ENCODE measurements at places on chromosomes 5 and 9.

- no peak for DNase-seq
These were observed 27.7 kb downstream of the FST start for GRCh38 chr5:53508125-53508524.

- no peak for DNase-seq
These were observed 698 bp upstream of the SEC24A start for GRCh38 chr5:134647750-134648424.

GRCh38 chr5:139788294-139788910 lies 7.2 kb upstream of the PSD2 start:
- DNase-seq, result no peak

GRCh38 chr5:141641634-141642267 lies 5.0 kb downstream of the RELL2 start:
- DNase-seq, result no peak

DNA sequence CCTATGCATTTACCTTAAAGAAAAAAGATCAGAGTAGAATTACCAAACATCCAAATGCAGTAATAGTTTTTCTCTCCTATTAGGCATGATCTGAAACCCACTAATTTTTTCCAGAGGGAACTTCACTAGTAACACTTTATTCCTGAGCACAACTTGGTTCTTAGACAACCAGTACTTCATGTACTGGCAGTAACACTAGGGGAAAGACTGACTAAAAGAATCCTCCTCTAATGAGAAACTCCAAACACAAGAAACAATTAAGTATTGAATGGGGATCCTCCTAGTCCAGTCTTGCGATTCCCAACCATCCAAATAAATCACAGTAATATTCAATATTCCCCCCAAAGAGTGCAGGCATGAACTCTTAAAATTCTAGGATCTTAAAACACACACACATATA lies 48.9 kb downstream of the ZNF608 start:
- no peak for DNase-seq

- DNase-seq, result no peak
These were observed 133.5 kb downstream of the GADD45G start for GRCh38 chr9:89738137-89738932.

GRCh38 chr5:151601391-151601790 lies 10.3 kb upstream of the FAT2 start:
- DNase-seq, result no peak

DNA sequence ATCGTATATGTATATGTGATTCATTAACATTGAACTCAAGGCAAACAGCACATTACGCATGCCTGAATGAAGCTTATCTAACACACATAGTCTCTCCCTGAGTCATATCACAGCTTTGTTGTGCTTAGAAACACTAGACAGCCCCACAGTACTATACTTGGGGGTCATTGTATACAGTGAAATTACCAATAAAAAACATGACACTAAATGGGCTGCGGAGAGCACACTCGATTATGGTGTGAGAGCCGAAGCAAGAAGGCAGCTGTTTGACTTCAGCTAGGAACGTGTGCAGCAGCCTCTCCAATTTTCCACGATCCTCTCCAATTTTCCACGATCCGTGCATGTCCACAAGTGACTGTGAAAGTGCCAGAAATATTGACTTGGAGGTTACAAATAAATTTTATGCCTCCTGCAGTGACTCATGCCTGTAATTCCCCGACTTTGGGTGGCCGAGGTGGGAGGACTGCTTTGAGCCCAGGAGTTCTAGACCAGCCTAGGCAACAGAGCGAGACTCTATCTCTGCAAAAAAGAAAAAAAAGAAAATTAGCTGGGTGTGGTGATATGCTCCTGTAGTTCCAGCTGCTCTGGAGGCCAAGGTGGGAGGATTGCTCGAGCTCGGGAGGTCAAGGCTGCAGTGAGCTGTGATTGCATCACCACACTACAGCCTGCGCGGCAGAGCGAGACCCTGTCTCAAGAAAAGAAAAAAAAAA lies 102.4 kb downstream of the DAPK1 start:
- no peak for DNase-seq

DNA sequence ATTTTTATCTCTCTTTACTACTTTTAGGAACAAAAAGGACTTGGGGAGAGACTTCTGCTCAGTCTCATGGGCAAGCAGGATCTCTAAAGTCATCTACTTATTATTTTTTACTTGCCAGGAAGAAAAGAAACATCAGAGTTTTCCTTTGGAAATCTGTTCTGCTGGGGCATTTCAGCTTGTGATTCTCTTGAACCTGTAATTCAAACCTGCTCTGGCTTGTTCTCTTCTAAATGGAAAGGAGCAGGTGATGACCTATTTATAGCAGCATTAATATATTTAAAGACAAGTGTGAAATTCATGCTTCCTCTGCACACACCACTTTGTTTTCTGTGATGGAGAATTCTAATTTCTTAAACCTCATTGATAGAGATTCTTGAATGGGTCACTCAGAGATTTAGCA lies 2.0 kb downstream of the ADCY2 start:
- DNase-seq, result no peak

GRCh38 chr9:93941493-93941892 lies 13.7 kb downstream of the BARX1 start:
- DNase-seq, result no peak

GRCh38 chr5:132674671-132675506 lies 1.1 kb downstream of the IL4 start:
- DNase-seq, result peak; percentile 11

- no peak for DNase-seq
These were observed 29.3 kb upstream of the ABL1 start for GRCh38 chr9:130805510-130806326.

Measured in NCI-H446 (cell line).